ENCODE measurements at places on chromosomes 5 and 9.

DNA sequence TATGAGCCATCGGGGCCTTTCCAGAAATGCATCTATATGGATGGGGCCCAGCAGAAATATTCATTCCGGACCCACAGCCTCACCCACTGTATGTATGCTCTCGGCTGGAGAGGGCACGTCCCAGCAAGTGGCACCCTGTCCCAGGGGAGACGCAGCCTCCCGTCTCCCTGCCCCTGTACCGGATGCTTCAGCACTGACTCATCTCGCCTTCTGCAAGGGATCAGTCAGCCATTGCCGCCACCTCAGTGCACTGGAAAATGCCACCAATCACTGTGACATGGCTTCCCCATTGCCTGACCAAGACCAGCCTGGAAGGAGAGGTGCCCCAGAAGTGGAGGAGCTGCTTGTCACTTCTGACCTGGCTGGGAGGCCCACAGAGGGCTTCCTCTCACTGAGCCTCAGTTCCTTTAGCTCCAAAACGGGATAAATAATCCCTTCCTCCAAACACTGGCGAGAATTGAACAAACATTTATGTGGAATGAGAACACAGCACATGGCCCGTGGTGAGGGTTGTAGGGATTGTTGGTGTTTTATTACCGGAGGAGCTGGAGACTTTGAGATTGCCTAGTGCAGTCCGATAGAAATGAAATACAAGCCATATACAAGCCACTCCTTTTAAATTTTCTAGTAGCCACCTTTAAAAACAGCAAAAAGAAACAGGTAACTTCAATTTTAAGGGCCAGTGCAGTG, 43.9 kb upstream of the ORM1 start:
- DNase-seq = no peak

DNA sequence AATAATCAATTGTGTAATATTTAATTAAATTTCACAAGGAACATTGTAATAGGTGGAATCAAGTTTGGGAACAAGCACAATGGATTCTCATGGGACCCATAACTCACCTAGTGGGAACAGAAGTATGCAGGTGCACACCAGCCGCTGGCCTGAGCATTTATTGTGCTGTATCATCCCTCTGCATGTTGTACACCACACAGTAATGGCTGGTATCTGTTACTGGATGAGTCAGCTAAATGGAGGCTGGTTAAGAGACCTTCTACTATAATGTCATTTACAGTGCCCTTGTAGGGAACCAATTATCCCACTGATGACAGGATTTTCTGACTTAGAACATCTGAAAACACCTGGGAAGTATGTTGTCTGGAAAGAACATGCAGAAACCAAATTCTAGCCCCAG, 3.2 kb upstream of the MAP3K1 start:
- no peak for DNase-seq

DNA sequence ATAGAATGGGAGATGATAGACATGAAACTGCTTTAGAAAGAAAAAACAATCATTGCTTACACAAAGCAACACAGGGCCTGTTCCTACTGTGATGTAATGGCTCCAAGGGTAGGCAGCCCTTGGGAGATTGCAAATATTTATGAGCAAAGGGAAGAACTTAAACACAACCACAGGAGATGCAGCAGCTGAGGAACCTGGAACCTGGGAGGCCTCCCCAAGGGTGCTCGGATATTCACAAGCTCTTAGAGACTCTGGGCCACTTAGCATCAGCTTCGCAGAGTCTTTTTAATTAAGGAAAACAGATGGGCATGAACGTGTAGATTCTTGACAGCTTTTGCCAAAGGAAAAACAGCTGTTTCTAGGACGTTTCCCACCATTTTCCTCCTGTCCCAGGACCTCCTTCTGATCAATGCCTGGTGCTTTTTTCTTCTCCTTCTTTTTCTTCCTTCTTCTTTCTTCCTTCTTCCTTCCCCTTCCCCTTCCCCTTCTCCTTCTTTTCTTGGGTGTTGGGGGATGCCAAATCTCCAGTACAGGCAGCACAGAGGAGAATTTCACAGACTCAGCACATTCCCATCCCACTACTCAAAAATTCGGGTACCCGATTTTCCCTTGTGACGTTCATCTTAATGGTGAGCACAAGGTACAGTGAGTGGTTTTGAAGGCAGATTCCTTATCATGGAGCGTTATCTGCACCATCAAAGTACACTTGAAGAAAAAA, 28.1 kb upstream of the TCF7 start:
- no peak for DNase-seq

GRCh38 chr9:100485196-100485595, 12.2 kb downstream of the TMEFF1 start:
- no peak for DNase-seq

GRCh38 chr5:80060966-80061365, 25.8 kb downstream of the THBS4 start:
- DNase-seq = no peak

- DNase-seq = no peak
These were observed 49.6 kb upstream of the IRX1 start for GRCh38 chr5:3546028-3546427.

DNA sequence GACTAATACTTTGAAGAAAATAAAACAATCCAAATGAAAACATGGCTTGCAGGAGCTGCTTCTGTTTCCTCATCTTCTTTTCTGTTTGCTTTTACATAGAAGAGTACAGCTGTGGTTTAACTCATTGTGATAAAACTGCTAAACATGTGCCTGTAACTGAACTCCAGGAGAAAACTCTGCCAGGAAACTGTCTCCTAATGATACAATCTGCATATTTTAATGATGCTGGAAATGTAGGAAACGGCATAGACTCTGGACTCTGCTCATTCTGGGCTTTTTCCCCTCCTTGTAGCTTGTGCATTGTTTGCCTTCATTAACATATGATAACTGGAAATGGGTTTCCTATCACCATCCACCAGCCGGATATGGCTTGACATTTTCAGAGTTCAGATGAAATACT, 813.3 kb upstream of the WWC1 start:
- DNase-seq = peak; percentile 50

GRCh38 chr9:98686961-98687855, 21.5 kb downstream of the GABBR2 start:
- no peak for DNase-seq

DNA sequence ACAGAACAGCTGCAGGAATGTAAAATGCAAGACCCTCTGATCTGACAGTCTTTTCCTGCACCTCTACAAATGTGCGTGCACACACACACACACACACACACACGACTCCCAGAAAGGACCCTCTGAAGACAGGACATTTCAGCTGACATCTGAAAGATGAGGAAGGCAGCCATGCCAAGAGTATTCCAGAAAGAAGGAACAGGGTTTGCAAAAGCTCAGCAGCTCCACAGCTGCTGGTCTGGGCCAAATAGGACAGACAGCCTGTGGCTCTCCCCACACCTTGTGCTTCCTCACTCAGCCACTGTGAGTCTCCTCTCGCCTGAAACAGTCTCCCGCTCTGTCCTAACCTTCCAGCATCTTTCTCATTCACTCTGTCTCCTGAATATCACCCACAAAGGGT, 189.0 kb downstream of the PALM2AKAP2 start:
- no peak for DNase-seq

DNA sequence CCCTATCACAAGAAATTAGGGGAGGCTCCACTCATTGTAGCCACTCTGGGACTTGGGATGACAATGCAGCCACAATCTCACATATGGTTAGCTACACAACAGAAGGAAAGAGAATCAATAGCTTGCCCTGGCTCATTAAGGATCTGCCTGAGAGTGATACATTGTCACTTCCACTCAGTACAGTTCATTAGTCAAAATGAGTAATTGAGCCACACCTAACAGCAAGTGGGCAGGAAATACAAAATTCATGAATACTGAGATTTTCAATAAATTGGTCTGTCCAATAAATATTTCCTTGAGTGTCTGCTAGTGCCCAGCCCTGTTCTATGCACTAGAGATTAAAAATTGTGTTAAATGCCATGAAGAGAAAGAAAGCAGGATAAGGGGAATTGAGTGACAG, 231.3 kb upstream of the NR4A3 start:
- no peak for DNase-seq

DNA sequence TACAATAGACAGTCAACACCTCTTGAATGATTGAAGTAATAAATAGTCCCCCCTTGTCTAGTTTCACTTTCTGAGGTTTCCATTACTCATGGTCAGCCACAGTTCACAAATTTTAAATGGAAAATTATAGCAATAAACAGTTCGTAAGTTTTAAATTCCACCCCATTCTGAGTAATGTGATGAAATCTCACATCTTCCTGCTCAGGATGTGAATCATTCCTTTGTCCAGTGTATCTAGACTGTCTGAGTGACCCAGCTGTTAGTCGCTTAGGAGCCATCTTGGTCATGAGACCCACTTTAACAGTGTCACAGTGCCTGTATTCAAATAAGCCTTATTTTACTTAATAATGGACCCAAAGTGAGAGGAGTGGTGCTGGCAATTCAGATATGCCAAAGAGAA, 311.6 kb upstream of the PRR16 start:
- DNase-seq = peak; percentile 70

GRCh38 chr5:88818296-88818695, 64.7 kb downstream of the MEF2C start:
- no peak for DNase-seq

DNA sequence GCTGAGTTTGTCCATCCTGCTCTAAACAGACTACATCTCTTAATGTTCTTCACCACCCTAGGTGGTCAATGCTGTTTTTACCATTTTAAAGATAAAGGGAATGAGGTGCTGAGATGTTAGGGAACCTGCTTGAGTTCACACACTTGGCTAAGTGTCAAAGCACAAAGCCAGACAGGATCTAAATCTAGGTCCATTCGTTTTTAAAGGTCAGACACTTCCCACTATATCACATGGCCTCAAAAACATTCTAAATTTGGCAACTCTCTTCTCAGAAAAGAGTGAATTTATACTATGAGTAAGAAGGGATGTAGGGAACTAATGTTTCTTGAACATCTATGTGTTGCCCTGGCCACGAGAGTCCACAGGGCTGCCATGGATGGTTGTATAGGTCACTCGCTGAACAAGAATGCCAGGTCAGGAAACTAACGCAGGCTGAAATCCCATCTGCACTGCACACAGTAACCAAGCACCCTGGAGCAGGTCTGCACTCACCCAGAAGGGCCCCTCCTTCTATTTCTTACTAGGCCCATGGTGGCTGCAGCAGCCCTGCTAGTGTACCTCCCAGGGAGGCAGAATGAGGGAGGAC, 213.0 kb downstream of the SPOCK1 start:
- no peak for DNase-seq

DNA sequence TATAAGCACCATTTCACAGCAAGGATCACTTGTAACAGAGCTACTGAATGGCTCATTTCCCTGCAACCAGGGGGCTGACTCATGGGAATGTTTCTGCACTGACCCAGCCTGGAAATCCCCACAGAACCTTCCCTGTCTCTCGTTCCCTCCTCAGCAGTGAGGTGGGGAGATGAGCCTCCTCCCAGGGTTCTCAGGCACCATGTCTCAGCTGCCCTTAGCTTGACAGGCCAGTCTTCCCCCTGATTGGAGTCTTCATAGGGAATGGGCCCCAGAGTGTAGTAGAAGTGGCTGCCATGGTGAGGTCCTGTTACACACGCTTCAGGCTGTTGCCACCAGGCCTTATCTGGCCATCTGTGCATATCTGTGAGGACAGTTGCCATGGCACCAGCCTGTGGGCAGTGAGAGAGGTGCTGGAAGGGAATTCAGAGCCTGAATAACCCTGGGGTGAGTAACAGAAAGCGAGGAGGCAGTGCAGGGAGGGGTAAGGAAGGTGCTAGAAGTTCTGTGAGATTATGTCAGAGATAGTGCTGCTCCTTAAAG, 324.4 kb downstream of the ENC1 start:
- peak; percentile 71 for DNase-seq

GRCh38 chr9:116942593-116943061, 255.5 kb downstream of the TRIM32 start:
- DNase-seq = no peak

GRCh38 chr5:145941096-145941447, 4.7 kb downstream of the SH3RF2 start:
- no peak for DNase-seq
